IPS DF 19.7 (cell line): ENCODE measurements at places on chromosomes 2 and 18.

GRCh38 chr18:28044036-28044435, 132.9 kb downstream of the CDH2 start:
- DNase-seq: no peak

GRCh38 chr2:188333751-188334524, 42.3 kb downstream of the GULP1 start:
- no peak for DNase-seq

GRCh38 chr2:194826241-194826640, 830.8 kb upstream of the SLC39A10 start:
- no peak for DNase-seq

DNA sequence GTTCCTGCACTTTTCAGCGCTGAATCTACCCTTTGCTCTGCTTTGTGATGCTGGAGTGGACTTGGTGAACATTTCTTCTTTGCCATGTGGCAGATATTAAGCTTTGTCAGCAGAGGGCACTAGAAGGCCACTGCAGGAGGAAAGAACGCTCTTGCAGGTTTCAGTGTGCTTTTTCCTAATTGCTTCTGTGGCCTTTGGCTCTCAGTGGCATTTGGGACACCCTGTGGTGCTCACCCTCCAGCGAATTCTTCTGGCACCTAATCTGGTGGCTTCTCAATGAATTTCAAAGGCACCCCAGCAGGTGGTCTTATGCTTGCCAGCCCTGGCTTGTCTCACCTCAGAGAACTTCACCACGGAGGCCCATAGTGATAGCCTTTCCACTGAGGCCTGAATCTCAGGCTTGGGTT, 146.7 kb downstream of the MYO3B start:
- peak; percentile 80 for DNase-seq

- no peak for DNase-seq
Observed at GRCh38 chr2:102296449-102296848, 14.9 kb upstream of the IL1RL1 start.

- no peak for DNase-seq
Observed at GRCh38 chr18:11956371-11957308, 24.7 kb upstream of the IMPA2 start.

DNA sequence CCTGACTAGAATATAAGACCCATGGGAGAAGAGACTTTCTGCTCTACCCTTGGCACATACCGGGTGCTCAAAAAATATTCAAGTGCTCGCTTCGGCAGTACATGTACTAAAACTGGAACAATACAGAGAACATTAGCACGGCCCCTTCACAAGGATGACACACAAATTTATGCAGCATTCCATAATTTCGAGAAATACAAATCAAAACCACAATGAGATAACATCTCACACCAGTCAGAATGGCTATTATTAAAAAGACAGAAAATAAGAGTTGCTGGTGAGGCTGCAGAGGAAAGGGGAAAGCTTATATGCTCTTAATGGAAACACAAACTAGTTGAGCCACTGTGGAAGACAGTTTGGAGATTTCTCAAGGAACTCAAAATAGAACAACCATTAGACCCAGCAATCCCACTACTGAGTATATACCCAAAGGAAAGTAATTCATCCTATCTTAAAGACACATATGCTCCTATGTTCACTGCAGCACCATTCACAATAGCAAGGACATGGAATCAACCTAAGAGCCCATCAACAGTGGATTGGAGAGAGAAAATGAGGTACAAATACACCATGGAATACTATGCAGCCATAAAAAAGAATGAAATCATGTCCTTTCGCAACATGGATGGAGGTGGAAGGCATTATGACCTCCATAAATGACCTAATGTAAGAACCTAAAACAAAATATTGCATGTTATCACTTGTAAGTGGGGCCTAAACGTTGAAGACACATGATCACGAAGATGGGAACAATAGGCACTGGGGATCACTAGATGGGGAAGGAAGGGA, 71.6 kb upstream of the CYP1B1 start:
- no peak for DNase-seq

DNA sequence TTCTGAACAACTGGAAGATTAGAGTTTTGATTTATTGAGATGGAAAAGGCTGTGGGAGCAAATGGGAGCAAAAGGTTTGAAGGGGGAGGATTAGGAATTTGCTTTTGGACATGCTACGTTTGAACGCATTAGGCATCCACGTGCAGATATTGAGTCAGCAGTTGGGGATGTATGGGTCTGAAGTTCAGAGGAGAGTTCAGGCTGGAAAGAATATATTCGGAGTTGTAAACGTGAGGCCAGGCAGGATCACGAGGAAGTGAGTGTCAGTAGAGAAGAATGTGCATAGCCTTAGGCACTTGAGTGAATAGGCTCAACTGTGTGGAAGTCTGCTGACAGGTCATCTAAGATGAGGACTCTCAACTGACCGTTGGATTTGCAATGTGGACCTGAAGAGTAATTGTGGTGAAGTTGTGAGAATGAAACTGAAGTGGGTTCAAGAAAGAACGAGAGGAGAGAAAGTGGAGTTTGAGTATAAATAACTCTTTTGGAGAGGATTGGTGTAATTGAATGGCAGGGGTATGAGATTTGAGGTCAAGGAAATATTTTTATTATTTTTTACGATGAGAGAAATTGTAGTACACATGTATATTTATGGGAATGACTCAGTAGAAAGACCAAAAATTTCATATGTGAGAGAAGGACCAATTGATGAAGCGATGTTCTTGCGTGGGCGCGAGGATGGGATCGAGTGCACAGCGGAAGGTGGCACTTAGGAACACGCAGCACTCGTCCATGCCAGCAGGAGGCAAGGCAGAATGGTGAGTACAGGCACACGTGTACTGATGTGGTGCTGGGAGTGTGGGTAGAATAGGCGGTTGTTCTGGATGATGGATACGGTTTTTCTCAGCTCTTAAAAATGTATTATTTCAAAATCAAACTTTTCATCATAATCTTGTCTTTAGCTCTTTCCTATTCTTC, 40.5 kb upstream of the POLE4 start:
- DNase-seq: no peak

GRCh38 chr2:9168821-9169221, 37.8 kb upstream of the ASAP2 start:
- no peak for DNase-seq

DNA sequence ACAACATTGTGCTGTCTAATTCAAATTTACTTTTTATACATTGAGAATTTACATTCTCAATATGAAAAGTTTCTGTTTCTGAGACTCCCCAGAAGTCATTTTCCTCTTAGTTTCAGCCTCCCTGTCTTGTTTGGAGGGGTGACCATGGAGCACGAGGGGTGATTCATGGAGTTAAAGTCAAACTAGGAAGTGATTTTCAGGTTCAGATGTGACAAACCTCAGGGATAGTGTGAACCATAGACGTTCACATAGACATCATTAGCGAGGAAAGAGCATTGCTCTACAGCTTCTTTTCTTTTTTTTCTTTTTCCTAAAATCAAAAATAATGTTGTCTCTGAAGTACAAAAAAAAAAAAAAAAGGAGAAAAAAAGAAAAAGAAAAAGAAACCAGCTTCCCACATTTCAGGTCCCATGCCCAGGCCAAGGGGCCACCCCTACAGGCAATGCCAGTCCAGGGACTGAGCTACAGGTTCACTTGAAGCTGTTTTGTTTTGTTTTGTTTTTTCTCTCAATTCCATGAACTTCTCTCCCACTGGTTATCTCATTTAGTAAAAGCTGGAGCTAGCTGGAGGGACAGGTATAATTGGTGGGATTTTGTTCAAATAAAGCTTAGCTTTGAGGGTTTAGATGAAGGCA, 18.1 kb upstream of the LCLAT1 start:
- DNase-seq: no peak

DNA sequence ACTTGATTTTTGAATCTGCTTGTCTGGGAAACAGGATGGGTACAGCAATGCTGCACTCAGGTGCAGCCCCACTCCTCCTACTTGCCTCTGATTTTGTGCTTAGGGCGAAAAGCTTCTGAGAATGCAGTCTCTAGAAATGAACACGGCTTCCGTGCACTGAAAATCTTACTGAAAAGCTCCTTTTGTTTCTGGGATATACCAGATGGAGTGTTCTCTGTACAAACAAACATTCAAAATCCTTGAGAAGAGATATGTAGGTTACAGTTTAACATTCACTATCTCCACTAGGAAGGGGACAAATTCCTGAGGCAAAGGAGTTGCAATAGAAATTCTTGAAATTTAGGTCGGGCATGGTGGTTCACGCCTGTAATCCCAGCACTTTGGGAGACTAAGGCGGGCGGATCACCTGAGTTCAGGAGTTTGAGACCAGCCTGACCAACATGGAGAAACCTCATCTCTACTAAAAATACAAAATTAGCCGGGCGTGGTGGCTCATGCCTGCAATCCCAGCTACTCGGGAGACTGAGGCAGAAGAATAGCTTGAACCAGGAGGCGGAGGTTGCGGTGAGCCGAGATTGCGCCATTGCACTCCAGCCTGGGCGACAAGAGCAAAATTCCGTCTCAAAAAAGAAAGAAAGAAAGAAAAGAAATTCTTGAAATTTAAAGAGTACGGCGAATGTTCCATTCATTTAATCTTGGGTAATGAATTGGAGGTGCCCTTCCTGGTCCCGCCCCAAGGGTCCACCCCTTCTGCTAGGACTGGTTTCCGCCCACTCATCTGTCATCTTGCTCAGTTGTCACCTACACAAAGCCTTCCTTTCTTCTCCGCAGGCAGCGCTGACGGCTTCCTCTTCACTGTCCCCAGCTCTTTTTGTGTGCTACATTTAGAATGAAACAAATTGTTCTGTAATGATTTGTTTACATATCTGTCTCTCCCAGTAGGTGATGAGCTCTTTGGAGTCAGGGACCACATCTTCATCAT, 92.4 kb downstream of the SOCS6 start:
- DNase-seq: peak; percentile 7
